Myometrial cell (primary cell): ENCODE measurements at places on chromosomes 16 and 17. TPM values are rescaled to one million over a fixed set of nuclear protein-coding genes. Genes with fewer than 3 reads are reported as not detected.

Gene CUEDC1
- 8.6 and 10.5 TPM in 2 replicates for total RNA-seq

Gene GSG1L
- not detected in 2 replicates for total RNA-seq

Gene ATP2A3
- 0.58 and 1.8 TPM in 2 replicates for total RNA-seq

Gene PIPOX
- total RNA-seq: not detected in 2 replicates

Gene HSBP1
- 20.7 and 21.3 TPM in 2 replicates for total RNA-seq

Gene CACNG4
- not detected in 2 replicates for total RNA-seq

Gene PTX4
- total RNA-seq: 0.58 TPM in 1 of 2 replicates, not detected in the other
